ENCODE measurements at places on chromosomes 11 and 22. TPM values are rescaled to one million over a fixed set of nuclear protein-coding genes. Genes with fewer than 3 reads are reported as not detected.

- no peak for DNase-seq
Measured at GRCh38 chr11:47591764-47592163, 2.4 kb downstream of the C1QTNF4 start.

GRCh38 chr11:68974421-68975194 is 6.2 kb downstream of the MRGPRD start:
- DNase-seq, result no peak

- DNase-seq, result peak; percentile 55
Measured at GRCh38 chr11:27281740-27282590, 81.0 kb downstream of the CCDC34 start.

APOBEC3B gene
- polyA plus RNA-seq, result 0.29 TPM

GRCh38 chr11:110168033-110168803 is 75.0 kb downstream of the ZC3H12C start:
- no peak for DNase-seq

SEC14L2 gene
- polyA plus RNA-seq, result 0.80 TPM

DNA sequence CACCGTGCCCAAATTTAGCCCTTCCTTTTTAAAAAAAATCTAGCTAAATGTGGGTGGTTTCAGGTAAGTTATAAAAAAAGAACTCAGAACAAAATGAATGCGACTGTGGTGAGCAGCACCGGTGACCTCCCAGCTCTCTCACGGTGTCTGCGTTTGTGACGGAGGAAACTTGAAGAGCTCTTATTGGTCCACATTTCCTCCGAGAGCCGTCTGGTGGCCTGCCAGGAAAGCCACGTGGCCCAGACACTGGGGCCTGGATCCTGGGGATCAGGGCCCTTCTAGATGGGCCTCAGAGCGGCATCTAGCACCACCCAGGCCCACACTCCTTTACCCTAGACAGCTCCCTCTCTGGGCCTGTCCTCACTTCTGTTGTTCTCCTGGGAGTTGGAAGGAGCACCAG is 39.5 kb downstream of the B3GAT1 start:
- DNase-seq, result no peak

MAML2 gene
- 1.9 TPM for polyA plus RNA-seq

GRCh38 chr11:28763876-28764275 is 655.7 kb downstream of the METTL15 start:
- DNase-seq, result no peak

GRIA4 gene
- polyA plus RNA-seq, result not detected

DNA sequence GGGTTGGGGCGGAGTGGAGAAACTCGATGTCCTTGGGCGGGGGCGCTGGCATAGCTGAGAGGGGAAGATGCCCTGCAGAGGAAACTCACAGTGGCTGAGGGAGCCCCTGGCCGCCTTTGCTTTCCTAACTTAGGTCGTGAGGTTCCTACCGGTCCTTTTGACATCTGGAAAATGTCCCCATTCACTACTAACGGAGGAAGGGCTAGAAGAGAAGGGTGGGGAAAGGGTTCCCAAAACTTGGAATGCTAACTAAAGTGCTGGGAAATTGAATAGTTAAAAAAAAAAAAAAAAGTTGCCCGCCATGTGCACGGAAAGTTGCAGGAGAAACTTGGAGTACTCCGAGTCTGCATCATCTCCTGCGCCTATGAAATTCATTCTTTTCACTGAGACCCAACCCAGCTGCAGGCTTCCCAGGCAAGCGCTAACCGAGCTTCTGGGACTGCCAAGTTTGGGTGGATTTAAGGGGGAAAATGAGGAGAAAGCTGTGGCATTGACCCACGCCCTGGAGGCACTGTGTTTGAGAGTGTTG is 796 bp downstream of the TIMP3 start:
- no peak for DNase-seq

GRCh38 chr11:86483940-86484794 is 109.5 kb downstream of the CCDC81 start:
- no peak for DNase-seq

DNA sequence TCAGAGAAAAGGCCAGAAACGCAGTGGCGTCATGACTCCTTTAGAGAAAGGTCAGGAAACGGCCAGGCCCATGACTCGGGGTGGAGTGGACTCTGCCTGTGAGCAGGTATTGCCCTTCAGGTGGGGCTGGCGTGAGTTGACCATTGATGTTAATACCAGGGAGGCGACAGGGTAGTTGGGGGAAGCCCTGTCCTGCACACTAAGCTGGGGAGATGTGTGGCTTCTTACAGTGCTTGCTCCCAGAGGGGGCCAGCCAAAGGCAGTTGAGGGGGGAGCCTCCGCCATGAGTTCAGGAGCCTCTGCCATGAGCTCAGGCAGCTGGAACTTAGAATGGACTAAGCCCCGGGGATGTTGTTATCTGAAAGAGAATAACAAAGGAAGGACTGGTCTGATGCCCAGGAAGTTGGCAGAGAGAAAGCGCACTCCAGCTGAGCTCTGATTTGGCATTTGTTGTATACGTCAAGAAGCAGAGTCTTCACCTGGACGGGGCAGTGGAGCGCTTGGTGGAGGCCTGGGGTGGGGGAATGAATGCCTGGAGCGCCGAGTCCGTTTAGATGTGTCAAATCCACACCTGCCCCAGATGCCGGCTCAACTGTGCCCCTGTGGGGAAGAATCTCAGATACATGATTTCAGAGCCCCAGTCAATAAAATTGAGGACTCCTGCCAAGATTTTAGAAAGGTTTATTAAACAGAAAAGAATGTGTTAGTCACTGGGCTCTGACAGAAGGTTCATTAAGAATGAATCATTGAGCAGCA is 222.5 kb downstream of the TBC1D22A start:
- no peak for DNase-seq

GRCh38 chr11:94150056-94150455 is 21.4 kb downstream of the PANX1 start:
- DNase-seq, result no peak

DNA sequence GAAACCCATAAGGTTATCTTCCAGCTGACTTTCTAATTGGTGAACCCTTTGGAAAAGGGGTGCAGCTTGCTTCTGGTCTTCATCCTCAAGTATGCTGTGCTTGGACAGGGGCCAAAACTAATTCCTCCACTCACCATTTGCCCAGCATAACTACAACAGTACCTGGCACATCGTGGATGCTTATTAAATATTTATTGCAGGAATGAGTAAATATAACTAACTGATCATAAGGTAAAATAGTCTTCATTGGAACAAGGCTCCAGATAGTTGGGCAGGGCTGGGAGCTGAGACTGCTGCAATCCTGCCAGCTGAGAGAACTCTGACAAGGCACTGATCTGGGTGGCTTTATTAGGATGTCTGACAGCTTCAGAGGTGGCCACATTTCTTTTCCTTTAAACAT is 2.4 kb upstream of the SIDT2 start:
- DNase-seq, result no peak

NCF4 gene
- polyA plus RNA-seq, result 4.6 TPM

DNA sequence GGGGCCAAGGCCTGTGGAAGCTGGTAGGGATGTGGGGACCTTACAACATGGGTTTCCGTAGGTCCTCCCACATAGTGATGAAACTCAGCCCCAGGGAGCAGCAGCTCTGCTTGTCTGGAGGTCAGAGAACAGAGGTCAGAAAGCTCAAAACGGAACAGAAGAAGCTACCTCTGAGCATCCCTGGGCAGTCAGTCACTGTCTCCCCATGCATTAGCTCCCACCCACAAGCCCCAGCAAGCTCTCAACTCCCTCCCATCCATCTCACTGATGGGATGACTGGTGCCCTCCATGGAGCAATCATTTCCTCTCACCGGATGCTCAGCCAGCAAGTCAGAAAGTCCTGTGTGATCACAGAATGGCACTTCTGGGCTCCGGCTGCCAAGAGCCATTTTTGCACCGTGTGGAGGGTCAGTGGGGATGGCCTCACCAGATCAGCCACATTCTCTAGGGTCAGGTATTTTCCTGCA is 1.9 kb downstream of the TPP1 start:
- DNase-seq, result no peak

SHISAL1 gene
- 0.37 TPM for polyA plus RNA-seq

SLC29A2 gene
- 25.9 TPM for polyA plus RNA-seq

GRCh38 chr22:42116848-42117424 is 13.7 kb downstream of the CYP2D6 start:
- no peak for DNase-seq

DNA sequence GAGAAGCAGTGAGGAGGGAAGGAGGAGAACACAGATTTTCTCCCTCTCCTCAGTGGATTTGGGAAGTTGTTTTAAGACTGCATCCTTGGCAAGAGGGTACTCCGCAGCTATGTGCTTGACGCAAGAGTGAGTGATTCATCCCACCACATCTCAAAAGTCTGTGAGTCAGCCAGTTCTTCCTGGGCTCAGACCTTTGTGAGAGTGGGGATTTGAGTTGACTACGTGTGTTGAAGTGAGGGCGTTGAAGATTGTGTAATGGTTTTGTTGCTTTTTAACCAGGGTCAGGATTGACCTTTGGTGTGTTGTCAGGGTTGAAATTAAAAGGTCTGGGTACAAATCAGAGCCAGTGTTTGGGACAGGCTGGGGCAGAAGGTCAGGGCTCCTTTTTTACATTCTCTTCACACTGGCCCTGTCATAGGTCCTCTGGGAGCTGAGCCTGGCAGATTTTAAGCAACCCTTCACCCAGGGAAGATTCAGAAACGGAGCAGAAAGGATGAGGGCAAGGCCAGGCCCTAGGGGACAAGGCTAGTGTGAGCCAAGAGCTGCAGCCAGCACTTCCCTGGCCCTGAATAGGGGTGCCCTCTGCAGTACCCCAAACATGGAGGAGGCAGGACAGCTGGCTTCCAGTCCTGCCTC is 4.2 kb upstream of the C11orf86 start:
- no peak for DNase-seq

TENM4 gene
- 0.10 TPM for polyA plus RNA-seq

- DNase-seq, result no peak
Measured at GRCh38 chr11:118240999-118241763, 11.0 kb downstream of the MPZL3 start.

PHOX2A gene
- not detected for polyA plus RNA-seq

All from heart right ventricle (tissue), 16 donors.